ENCODE measurements at places on chromosomes 6 and 20. TPM values are rescaled to one million over a fixed set of nuclear protein-coding genes. Genes with fewer than 3 reads are reported as not detected.

DNA sequence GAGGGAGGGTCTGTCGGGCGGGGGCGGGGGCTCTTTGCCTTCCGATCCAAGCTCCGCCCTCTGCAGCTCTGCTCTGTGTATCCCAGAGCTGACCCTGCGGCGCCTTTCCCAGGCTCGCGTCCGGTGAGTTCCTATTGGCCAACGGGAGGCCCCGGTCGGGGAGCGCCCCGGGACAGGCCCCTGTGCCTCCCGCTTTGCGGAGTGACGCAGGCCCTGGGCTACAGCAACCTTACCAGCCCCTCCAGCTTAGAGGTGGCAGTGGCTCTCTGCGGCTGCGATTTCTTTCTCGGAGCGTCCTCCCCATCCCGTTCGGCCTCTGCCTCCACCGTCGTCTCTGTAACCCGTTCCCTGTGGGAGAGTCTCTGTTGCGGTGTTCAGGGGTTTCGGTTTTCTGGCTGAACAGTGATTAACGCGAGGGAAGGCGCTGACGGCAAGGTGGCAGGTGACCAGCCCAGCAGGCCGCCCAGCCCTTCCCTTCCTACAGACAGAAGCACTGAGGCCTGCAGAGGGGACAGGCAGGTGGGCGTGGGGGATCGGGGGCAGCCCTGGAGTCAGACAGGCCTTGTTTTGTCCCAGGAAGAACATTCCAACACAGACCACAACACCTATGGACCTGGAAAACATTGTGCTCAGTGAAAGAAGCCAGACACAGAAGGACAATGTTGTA is 18.1 kb upstream of the CEBPB start:
- peak; percentile 55 for DNase-seq

GRCh38 chr6:158539413-158539812 is 20.5 kb upstream of the TMEM181 start:
- no peak for DNase-seq

DNA sequence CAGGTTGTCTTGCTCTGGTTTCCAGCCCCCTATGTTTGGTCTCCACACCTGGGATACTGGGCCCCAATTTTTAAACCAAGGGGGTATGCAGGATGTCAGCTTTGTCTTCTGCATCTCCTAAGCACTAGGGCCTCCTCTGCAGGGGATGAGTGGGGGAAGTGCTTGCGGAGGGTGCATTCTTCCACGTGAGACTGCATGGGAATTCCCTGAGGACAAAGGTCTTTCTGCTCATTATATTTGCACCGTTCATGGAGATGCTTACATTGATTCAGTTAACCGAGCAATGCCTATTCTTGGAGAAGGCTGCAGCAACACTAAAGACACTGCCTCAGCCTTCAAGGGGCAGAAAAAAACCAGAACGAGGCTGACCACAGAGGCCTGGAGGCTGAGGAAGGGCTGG is 45.4 kb downstream of the RAB44 start:
- DNase-seq = no peak

- DNase-seq = no peak
These were observed 20.6 kb upstream of the FAM209A start for GRCh38 chr20:56503916-56504315.

- no peak for DNase-seq
These were observed 792.6 kb downstream of the PHF3 start for GRCh38 chr6:64428186-64428585.

The FOXP4 gene
- 43.7 TPM for total RNA-seq

The PLCB4 gene
- total RNA-seq = 38.9 TPM

Data from astrocyte (in vitro differentiated cells and primary cell).